ENCODE measurements at places on chromosomes 1 and 21.
A peak's percentile ranks its signal among the peaks of the same experiment; 100 is the strongest.

DNA sequence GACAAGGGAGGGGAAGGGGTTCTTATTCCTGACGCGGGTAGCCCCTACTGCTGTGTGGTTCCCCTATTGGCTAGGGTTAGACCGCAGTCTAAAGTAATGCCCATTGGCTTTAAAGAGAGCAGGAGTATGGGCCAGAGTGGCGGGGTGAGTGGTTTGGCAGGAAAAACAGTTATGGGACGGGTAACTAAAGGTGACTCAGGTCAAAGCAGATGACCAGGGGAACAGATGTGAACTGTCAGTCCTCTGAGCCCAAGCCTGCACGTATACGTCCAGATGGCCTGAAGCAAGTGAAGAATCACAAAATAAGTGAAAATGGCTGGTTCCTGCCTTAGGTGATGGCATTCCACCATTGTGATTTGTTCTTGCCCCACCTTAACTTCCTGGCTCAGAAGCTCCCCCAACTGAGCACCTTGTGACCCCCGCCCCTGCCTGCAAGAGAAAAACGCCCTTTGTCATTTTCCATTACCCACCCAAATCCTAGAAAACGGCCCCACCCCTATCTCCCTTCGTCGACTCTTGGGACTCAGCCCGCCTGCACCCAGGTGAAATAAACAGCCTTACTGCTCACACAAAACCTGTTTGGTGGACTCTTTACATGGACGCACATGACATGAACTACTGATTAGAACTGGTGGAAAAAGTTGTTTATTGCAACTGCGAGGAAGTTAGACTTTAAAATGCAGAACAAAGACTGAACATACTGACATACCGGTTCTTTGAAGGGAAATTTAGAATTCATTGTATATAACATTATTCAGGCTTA lies 758 bp upstream of the ATAD3B start:
- DNase-seq, result no peak

DNA sequence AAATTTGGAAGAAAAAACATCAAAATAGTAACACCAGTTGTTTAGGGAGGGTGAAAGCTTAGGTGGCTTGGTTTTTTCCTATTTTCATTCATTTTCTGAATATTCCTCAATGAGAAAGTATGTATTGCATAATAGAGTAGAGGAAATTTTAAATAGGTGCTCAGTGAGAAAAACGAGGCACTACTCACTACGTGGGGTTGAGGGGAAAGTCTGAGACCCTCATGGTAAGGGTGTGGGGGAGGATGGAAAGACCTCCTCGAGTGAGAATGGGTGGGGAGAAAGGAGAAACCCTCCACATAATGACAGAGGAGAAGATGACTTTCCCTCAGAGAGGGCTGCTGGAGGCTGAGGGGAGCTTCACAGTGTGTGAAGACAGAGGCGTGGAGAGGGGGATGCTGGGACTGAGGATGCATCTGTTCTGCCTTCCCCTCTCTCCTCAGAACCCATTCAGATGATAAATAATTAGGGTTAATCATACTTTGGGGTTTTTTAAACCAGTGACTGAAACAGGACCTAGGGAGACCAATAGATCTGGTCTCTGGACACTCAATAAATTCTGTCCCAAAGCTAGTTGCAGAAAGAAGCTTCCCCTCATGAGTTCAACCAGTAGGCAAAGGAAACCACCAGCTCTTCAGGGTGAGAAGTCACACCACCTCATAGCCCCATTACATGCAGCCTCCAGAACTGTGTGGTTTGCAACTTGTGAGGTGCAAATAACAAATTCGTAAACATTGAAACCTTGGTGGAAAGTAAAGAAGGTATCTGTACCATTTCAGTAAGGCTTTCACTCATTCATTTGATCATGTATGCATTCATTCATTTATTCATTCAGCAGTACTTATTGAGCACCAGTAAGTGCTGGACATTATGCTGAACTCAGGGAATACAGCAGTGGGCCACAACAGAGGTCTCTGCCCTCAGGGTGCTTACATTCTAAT lies 17.1 kb downstream of the SLAMF7 start:
- DNase-seq, result no peak

DNA sequence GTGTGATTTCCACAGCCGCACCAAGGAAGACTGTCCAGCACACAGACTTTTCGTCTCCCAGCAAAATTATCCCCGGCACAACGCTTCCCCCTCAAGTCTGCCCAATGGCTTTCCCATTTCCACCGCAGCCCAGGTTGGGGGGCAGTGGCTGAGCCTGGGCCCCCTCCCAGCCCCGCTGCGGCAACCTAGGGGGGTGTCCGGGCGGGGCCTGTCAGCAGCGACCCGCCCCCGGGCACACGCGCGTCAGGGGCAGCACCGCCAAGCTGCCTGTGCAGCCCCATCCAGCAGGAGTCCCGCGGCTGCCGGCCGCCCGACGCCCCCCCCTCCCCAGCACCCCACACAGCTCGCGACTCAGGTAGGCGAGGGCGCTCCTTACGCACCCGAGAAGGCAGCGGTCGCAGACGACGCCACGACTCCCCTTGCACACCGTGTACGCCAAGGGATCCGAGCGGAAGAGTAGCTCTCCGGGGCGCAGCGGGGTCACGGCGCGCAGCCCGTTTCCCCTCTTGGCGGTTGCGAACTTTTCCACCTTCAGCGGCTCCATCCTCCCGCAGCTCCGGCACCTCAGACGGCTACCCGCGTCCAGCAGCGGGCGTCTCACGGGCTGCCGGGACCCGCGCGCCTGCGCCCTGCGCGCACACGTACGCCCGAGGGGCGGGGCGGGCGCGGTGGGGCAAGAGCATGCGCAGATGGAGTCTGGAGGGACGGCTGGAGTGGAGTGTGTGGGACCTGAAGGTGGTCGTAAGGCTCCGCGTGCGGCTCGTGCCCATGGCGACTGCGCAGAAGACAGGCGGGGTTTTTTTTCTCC lies at the start of gene SMYD3:
Gene SMYD3, minus strand, starts transcription at position 606 of the 808 bp plus-strand sequence.
- peak; percentile 91 for DNase-seq

- no peak for DNase-seq
Observed at GRCh38 chr1:109863667-109864046, 47.0 kb upstream of the CSF1 start.

- no peak for DNase-seq
Observed at GRCh38 chr1:9361630-9362260, 69.1 kb downstream of the SPSB1 start.

GRCh38 chr1:173411835-173412742 lies 65.0 kb upstream of the PRDX6 start:
- no peak for DNase-seq

GRCh38 chr1:188249811-188250210 lies 1421.1 kb downstream of the PLA2G4A start:
- DNase-seq, result no peak

- no peak for DNase-seq
Observed at GRCh38 chr1:19647643-19648042, 3.5 kb downstream of the NBL1 start.

DNA sequence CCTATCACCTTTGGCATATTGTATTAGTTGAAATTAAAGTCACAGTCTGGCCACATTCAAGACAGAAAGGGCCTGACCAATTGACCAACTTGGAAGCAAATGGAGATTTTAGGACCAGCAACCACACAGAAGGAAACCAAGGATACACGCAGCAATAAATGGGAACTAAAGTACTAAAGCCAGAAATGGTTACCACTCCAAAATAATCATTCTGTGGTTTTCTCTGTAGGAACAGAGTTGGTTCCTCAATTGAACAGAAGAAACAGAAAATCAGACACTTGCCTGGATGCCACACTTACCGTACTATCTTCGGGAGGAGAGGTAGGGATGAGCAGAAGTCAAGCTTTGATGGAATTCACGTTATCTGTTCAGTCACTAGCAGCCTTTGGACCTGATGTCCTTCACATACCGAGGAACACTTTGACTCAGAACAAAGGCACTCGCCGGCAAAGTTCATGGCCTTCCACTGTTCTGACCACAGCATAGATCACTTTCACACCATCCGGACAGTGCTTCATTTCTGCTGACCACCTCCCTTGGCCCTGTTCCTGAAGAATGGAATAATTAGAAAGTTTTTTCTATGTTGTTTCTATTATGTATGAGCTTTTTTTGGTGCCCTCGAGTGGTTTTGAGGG lies 96.9 kb downstream of the LPAR3 start:
- DNase-seq, result no peak

DNA sequence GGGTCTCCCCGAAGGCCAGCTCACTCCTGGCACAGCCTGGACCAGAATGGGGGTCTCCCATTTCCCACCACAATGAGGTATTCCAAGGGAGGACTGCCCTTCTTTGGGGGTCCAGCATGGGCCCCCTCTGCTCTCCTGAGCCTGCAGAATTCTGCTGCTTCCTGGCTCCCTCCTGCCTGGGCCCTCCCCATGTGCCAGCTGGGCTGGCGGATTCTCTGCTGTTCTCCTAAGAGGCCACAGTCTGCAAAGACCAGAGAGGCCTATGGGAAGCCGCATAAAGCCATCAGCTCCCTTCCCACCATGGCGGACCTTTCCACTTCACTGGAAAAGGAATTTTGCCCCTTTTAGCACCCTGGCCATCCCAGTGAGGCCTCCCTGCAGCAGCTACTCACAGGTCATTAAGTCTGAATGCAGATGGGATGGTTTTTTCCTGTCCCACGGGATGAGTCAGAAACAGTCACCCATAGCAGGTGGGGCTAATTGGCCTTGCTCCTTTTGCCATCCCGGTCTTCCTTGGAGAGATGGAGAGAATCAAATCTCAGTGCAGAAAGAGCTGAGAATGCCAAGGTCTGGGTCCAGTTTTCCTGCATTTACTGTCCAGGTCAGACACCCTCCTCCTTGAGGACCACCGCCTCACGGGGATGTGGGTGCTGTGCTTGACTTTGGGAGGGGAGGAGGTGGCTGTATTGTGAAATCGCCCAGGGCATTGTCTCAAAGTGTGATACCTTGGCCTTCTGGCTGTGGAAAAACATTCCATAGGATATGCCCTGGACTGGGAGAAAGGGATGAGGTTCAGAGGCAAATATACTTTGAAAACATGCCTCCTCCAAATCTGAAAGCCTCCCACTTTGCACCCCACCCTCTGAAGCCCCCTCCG lies 23.2 kb downstream of the MYBPH start:
- DNase-seq, result no peak

- no peak for DNase-seq
Observed at GRCh38 chr21:30194701-30195299, 21.1 kb downstream of the CLDN8 start.

- DNase-seq, result no peak
Observed at GRCh38 chr1:98546319-98546718, 115.2 kb upstream of the SNX7 start.

GRCh38 chr1:192574073-192574472 lies 1.5 kb upstream of the RGS1 start:
- no peak for DNase-seq

DNA sequence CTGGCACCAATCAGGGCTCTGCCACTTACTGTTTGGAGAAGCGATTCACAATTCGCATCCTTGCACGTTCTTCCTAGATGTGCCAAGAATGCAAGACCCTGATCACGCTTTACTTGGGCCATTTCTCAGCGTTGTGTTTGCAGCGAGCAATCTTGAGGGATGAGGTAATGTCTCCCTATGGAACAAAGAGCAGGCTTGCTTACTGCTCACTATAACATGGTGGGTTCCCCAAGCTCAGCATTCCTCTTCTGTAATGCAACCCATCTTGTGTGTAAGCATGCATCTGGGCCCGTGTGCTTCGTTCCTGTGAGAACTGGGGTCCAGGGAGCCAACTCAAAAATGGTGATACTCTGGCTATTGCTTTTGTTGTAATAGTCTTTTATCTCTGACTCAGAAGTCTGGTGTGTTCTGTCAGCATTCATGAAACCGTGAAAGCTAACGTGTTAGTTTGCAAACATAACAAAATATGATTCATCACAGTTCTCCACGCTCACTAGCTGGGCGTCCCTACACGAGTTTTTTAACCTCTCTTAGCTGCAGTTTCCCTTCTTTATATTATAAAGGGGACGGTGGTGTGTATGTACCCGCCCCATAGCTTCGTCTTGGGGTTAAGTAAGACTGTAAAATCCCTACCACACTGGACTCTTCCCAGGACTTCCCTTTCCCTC lies 33.3 kb downstream of the DNTTIP2 start:
- DNase-seq, result peak; percentile 58

- DNase-seq, result no peak
Observed at GRCh38 chr1:17122521-17123164, 3.4 kb upstream of the PADI2 start.

DNA sequence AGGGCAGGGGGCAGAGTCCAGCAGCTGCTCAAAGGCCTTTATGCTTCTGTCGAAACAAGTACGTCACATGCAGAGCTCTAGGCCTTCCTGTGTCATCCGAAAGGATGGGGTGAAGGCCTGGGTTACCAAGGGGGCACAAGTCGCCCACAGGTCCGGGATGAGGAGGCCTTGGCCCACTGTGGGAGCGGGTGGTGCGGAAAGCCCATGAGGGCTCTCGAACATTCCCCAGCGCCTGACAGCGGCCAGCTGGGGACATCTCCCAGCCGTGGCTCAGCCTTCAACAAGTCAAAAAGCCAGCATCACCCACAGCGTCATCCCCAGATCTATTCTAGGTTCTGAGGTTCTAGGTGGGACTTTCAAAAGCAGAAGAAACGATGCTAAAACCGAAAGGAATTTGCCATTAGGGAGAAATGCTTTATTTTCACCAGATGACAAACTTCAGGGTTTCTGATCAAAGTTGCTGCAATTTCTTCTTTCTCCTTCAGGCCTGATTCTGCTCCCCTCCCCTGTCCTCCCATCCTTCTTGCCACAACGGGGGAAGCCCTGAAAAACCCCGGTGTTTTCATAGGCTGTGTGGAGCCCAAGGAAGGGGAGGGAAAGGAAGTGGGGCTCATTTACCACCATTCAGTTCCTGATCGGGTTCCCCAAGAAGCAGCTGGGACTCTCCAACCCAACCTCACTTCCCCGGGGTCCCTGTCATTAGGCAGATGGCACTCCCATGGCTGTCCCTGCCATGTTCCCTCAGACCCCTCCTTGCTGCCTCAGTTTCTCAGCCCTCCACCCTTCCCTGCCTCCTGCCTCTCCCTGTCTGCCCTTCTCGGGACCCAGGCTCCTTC lies 17.6 kb downstream of the GPR137B start:
- DNase-seq, result no peak

GRCh38 chr1:204453141-204453772 lies 41.3 kb downstream of the PIK3C2B start:
- no peak for DNase-seq

DNA sequence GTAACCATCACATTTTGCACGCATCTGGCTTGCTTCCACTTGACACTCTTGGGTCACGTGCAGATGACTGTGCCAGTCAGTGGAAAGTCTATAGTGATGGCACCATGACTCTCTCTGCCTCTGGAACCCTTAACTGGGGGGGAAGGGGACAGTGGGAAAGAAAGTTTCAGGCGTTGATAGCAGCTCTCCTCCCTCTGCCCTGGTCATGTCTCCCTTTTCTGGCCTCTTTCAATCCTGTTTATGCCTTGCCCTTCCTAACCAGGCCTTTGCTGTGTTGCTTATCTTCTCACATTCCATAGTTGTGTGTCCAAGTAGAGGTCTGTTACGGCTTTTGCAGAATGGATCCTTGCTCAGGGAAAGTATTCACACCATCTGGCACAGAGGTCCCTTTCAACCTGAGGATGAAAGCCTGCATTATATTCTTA lies 93.5 kb downstream of the NRDC start:
- no peak for DNase-seq

GRCh38 chr1:193321242-193321840 lies 134.9 kb upstream of the B3GALT2 start:
- no peak for DNase-seq

DNA sequence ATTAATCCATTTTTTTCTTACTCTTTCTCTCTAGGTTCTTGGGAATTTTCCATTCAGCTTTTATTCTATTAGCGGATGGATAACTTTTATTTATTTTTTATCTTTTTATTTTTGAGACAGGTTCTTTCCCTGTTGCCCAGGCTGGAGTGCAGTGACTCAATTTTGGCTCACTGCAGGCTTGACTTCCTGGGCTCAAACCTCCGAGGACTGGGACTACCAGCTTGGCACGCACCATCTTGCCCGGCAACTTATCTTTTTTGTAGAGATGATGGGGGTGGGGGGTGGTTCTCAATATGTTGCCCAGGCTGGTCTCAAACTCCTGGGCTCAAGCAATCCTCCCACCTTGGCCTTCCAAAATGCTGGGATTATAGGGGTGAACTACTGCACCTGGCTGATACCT lies 36.1 kb upstream of the CHIT1 start:
- no peak for DNase-seq
